ENCODE measurements at places on chromosomes 3 and 15.
A peak's percentile ranks its signal among the peaks of the same experiment; 100 is the strongest.

- DNase-seq, result no peak
These were observed 27.8 kb upstream of the ALDH1L1 start for GRCh38 chr3:126208182-126208581.

DNA sequence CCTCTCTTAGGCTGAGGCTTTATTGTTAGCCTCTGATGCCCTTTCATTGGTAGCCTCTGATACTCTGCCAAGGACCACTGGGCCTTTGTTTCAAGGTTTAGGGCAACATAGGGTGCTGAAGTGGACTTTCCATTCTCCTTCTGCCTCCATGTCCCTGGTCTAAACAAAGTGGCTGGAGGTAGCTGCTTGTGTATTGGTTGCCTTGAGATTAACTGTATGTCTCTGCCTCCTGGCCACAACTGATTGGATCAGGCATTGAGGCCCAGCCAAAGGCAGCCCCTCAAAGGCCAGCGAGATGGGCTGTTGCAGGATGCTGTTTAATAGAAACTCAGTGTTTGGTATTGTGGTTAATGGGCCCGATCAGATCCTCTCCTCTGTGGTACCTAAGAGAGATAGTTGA lies 77.9 kb upstream of the PRR23C start:
- DNase-seq, result no peak

- DNase-seq, result no peak
These were observed 3.8 kb upstream of the GATA2 start for GRCh38 chr3:128496602-128497304.

DNA sequence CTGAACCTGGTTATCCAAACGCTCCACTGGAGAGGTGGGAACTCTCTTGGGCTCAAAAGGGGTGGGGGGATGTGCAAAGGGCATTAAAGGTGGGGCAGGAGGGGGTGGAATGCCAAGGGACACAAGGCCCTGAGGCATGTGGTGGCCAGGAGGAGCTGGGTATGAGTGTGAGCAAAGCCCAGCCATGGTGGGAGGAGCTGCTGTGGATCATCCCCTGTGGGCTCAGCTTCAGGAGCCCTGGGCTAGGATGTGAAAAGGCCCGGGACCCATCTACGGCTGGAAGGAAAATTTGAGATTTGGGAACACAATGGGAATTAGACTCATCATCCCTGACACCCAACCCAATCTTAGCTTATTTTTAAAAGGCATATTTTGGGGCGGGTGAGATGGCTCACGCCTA lies 33.3 kb downstream of the MGLL start:
- no peak for DNase-seq

DNA sequence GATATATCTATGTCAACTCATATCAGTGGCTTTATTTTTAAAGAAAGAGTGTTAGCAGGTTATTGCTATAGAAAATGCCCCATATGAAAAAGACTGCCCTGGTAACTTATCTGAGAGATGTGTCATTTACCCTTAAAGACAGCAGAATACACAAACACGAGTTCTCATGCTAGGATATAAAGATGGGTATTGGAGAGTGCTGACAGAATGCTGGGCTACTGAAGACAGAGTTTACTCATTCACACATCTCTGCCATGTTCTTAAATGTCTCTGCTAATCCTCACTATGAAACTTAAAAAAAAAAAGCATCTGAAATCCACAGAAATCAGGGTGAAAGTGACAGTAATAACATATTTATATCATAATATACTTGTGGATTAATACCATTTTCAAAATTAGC lies 126.7 kb downstream of the FOXP1 start:
- no peak for DNase-seq

GRCh38 chr15:101273534-101273933 lies 3.8 kb downstream of the SELENOS start:
- no peak for DNase-seq

DNA sequence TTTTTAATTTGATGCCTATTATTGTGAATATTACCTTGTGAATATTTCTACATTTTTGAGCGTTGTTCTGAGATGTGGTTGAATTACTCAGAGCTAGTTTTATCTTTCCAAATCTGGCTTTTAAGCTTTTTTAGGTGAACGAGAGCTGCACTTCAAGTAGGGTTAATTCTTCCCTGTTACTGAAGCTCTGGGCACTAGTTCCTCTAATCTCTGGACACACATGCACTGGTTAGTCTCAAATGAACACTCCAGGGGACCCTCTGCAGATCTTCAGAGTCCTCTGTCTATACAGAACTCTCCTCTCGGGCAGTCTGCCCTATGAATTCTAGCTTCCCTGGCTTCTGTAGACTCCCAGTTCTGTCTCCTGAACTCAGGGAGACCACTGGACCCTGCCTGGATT lies 237.5 kb upstream of the TBC1D5 start:
- DNase-seq, result no peak

GRCh38 chr3:144810160-144810559 lies 838.5 kb downstream of the DIPK2A start:
- no peak for DNase-seq

- DNase-seq, result no peak
These were observed 44.4 kb upstream of the VGLL3 start for GRCh38 chr3:87035339-87035738.

DNA sequence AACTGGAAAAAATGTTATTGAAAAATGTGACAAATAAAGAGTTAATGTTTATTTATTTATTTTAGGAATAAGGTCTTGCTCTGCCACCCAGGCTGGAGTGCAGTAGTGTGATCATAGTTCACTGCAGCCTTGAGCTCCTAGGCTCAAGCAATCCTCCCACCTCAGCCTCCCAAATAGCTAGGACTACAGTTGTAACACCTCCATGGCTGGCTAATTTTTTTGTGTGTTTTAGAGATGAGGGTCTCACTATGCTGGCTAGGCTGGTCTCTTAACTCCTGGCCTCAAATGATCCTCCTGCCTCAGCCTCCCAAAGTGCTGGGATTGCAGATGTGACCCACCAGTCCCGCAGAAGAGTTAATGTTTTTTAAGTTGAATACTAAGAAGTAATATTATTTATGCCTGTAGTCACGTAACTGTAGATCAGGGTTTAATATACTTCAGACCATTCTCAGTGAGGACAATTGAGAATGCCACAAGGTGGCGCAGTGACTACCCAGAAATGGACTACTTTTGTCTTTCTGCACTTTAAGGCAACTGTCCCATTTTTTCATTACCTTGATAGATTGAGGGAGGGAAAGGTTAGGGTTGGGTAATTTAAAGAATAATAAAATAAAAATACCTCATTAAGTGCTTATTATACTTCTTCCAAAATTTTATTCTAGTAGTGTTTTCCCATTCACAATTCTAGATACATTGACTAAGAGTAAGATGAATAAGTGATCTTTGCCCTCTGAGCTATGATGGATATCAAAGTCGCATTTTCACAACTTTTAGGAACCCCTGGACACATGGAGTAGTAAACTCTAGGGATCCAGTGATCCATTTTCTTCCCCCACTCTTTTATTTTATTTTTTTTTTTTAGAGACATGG lies 6.0 kb downstream of the MUC13 start:
- peak; percentile 65 for DNase-seq

DNA sequence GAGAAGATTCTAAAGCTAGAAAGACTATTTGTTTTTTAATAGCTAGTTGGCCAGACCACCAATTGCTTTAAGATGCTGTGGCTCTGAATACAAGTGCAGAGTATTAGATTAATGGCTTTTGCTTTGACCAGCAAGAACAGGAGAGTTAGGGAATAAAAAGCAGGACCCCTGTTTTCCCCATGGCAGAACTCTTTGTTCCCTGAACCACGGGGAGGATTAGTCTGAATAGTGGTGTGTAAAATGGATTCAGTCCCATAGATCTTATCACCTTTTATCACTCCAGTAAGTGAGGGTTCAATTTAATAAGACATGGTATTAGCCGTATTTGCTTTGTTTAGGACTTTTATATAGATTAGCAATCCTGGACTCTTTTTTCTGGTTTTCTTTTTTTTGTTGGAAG lies 562.6 kb upstream of the DPPA4 start:
- no peak for DNase-seq

DNA sequence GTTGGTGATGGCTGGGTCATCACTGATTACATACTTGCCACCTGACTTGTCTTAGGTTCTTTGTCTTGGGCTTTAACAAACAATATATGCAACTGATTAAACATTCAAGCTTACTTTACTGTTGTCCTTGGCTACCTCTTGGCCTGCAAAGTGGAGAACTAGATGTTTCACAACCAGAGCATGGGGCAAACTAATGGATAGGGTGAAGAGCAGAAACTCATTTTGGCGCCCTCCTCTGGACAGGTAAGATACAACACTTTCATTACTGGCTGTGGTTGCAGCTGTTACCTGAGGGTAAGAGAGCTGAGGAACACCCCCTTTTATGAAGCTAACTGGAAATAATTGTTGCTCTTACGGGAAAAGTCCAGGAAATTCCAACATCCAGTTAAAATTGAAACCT lies 262.1 kb downstream of the NAALADL2 start:
- no peak for DNase-seq

- no peak for DNase-seq
These were observed 42.8 kb upstream of the PTPRG start for GRCh38 chr3:61518590-61518989.

GRCh38 chr3:171755656-171756055 lies 54.6 kb downstream of the PLD1 start:
- DNase-seq, result no peak

GRCh38 chr15:38895326-38896255 lies 331.0 kb upstream of the RASGRP1 start:
- peak; percentile 2 for DNase-seq

DNA sequence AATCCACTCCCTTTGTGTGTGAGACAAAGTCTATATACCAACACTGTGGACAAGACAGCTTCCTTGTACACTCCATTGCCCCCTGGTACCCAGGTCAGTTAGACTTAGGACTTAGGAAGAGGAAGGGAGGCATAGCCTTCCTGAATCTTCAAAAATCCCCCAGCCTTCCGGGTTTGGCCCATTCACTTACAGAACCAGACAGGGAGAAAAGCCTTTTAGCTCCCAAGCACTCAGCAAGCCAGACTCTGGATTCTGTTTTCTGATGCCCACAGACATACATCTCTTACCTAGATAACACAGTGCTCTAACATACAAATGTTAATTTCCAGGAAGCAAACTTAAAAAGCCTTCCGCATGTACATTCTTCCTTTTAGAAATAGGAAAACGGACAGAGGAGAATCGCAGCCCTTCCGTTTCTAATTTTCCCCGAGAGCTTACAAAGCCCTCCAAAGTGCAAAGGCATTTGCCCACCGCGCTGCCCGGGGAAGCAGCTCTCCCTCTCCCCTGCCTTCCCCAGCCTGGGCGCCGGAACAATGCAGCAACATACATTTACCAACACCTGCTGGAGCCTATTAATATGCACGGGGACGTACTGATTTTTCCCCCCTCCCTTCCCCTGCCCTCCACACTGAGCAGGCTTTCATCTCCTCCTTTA lies 442.0 kb downstream of the MAGI1 start:
- DNase-seq, result no peak

GRCh38 chr15:44315773-44316465 lies 27.4 kb downstream of the GOLM2 start:
- no peak for DNase-seq

DNA sequence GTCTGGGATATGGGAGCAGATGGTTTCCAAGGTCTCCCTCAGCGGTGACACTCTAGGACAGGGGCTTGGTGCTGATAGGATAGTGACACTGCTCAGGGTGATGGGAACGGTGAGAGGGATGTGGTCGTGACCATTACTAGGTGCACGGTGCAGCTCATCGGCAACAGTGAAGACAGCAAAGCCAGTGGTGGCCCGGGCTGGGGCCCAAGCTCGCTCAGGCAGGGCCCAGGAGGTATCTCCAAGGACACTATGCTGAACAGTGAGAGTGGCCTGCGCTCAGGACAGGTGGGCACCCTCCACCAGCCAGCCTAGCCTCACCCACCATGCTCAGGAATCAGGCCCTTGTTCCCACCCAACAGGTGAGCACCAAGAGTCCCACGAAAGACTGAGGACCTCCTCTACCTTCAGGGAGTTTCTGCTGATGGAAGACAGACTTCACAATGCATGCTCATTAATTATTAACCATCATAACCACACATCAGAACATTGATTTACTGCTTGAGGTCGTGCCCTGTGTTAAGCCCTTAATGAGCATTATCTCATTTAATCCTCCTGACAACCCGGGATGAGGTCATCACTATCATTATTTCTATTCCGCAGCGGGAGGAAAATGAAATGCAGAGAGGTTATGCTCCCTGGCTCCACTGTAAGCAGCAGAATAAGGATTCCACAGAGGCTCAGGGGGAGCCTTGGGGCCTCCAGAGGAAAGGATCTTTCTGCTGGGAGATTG lies 269.4 kb downstream of the UACA start:
- DNase-seq, result peak; percentile 59

DNA sequence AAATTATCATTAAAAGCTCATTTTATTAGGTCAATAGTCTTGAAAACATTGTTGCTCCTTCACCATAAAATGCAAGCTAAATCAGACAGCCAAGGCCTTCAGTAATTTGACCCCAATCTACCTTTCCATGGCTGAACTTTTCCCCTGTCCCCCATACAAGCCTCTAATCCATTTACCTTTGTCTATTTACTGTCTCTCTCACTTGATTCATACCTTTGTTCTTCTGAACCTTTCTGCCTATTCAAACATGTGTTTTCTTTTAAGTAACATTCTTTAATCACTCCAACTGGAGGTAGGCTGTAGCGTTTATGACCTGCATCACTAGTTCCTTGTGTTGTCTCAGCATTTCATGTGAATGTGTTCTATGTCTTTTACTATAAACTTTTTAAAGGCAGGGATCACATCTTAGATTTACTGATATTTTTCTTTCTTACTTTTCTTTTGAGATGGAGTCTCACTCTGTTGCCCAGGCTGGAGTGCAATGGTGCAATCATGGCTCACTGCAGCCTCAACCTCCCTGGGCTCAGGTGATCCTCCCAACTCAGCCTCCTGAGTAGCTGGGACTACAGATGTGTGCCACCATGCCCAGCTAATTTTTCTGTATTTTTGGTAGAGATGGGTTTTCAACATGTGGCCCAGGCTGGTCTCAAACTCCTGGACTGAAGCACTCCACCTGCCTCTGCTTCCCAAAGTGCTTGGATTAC lies 5.2 kb upstream of the NANOGP8 start:
- DNase-seq, result no peak

- no peak for DNase-seq
These were observed 242.9 kb downstream of the WNT5A start for GRCh38 chr3:55244247-55244646.

- no peak for DNase-seq
These were observed 4.1 kb downstream of the ADCY5 start for GRCh38 chr3:123444744-123445143.

DNA sequence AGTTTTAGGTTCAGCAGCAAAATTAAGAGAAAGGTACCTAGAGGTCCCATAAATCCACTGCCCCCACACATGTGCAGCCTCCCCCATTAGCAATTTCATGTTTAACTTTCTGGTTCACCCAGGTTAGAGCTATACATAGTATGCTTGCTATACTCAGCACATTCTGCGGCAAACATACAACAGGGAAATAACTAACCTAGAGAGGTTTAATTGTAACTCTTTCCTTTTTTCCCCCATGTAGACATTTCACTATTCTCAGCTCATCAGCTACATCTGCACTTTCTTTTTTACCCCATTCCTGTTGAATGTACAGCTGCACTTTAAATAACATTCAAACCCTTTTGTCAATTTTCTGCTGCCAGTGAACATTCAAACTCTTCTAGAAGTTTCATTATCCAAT lies 21.1 kb downstream of the TFRC start:
- DNase-seq, result no peak

DNA sequence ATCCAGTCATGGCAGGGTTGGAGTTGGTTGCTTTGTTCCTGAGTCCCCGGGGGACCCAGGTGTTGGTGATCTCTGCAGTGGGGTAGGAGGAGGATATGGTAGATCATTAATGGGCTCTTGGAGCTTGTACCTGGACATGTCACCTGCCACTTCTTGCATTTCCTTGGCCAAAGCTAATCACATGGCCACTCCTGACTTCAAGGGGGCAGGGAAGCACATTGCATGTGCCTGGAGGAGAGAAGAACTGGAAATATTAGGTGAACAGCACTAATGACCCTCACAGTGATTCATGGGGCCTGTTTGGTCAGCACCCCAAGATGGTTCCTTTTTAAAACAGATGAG lies 87.1 kb upstream of the MYZAP start:
- DNase-seq, result no peak
